GM12865 (cell line): ENCODE measurements at places on chromosomes 12 and 14.
A peak's percentile ranks its signal among the peaks of the same experiment; 100 is the strongest.

- peak; percentile 29 for DNase-seq
Measured at GRCh38 chr12:128871516-128871892, 18.2 kb downstream of the GLT1D1 start.

- no peak for DNase-seq
Measured at GRCh38 chr12:29694002-29694401, 89.7 kb downstream of the TMTC1 start.

- no peak for DNase-seq
Measured at GRCh38 chr12:113136128-113136989, 798 bp upstream of the RASAL1 start.

DNA sequence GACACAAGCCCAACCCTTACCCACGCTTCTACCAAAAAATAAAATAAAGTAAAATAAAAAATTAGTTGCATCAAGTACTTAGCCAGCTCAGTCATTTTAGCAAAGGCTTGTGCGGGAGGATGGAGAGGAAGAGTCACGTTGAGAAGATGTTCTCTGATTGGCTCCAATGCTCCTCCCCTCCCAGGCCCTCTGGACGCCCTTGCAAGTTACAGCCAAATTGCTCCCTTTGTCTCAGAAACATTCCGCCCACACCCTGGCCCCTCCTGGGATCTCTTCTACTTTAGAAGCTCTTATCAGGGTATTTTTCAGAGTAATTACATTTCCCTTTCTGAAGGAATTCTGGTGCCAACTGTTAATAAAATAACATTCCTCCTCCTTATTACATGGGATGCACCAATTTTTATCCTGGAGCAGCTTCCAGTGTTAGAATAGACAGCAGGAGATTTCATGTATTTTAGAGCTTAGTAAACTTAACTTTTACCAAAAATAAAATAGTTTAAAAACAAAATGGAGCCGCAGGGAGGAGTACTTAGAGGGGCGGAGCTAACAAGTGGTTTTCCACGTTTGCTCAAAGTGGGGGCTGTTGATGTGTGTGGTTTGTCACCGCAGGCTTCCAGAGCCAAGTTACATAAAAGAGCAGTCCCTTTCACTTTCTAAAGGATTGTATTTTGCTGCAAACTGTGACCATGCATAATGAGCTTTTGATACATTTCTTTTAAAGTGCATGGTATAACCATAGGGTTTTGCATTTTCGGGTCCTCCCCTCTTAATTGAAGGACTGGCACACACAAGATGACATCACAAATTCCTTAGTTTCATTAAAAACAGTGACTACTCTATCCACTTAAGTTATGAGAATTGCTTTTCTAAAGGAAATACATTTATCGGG lies 71.7 kb upstream of the RAP1B start:
- peak; percentile 56 for DNase-seq

DNA sequence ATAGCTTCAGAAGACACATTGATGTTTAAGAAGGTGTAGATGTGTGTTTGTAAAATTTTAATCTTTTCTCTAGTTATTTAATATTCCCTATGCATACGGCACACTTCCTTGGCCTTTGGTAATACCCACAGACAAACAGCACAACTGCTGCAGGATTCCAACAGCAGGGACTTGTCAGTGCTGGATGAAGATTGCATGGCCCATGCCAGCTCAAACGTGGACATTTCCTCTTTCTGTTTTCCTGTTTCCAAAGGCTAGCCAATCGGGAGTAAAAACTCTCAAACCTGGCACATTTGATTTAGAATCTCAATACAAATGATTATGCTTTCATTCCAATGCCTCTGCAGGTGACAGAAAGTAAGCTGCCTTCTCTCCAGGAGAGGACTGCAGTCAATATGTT lies 22.5 kb upstream of the PDE3A start:
- no peak for DNase-seq

DNA sequence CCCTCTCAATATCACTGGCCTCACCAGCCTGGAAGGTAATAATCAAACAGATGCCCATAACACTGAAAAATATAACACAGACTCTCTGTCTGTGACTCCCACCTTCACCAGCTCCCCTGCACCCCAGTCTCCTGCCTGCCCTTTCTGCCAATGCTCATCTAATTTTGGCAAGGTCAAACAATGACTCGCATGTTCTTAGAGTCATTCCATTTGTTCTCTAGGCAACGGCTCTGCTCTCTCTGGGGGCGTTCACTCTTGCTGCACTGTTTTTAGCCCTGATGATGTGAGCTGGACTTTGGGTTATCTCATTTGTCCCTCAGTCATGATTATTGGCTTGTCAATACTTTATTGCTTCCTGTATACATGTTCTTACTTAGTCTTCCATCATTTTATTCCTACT lies 691.8 kb downstream of the FLRT2 start:
- DNase-seq: no peak

- DNase-seq: no peak
Measured at GRCh38 chr12:8950221-8950527, 729 bp upstream of the M6PR start.

- no peak for DNase-seq
Measured at GRCh38 chr12:53034459-53034858, 15.4 kb upstream of the TNS2 start.

- DNase-seq: peak; percentile 79
Measured at GRCh38 chr12:122836027-122836921, 1.0 kb downstream of the HIP1R start.

DNA sequence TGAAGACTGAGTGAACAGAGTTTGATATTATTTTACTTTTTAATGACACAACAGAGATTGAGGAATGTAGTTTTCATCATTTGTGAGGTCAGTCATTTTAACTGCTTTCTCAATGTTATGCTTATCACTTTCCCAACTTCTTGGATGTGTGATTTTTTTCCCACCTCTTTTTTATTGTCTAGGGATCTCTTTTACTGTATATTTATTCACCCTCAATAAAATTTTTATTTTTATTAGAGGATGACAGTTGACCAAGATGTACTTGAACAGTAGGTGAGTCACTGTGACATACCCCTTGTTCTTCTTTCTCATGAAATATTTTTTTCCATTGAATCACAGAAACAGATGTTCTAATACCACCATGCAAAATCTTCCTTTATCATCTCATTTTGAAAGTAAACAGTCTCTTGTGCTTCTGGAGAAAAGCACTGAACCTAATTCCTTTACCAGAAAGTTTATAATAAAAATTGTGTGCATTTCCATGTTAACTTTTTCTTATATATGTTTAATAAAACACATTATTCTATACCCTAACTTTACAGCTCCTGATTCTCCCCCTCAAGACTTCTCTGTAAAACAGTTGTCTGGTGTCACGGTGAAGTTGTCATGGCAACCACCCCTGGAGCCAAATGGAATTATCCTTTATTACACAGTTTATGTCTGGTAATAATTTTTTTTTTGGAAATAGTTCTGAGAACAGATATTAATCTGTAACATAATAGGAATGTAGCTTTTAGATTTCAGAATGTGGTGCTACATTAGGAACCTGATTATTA lies 65.9 kb downstream of the PTPRQ start:
- no peak for DNase-seq

- no peak for DNase-seq
Measured at GRCh38 chr12:126198966-126199692, 1133.9 kb downstream of the AACS start.

GRCh38 chr12:106051853-106052531 lies 86.8 kb downstream of the NUAK1 start:
- no peak for DNase-seq

GRCh38 chr12:58566599-58566998 lies 353.7 kb downstream of the LRIG3 start:
- DNase-seq: no peak

DNA sequence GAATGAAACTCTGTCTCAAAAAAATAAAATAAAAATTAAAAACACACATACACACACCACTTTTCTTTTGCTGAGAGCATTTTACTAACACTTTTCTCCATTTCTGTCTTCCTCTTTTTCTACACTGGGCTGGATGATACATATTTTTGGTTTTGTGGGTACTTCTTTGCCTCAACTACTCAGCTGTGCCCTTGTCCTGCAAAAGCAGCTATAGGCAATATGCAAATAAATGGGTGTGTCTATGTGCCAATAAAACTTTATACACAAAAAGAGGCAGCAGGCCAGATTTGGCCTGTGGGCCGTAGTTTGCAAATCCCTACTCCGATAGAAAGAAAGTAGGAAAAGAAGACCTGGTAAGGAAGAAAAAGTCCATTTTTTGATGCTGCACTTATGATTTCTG lies 6.5 kb downstream of the CLMN start:
- DNase-seq: no peak

DNA sequence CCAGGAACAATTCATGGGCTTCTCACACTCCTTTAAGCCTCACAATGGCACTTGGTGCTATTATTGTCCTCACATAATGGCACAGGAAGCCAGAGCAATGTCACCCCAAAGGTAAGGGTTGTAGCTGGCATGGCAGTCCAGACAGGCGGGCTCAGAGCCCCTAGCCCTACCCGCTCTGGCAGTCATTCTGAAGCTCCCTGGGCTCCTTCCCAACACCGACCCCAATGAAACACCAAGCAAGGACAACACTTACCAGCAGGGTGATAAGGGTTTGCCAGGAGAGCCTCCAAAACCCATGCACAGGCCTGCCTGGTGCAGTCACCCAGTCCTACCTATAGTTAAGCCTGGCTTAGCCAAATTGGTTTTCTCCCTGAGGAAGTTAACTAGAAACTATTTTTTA lies 30.8 kb downstream of the MAX start:
- DNase-seq: no peak

GRCh38 chr14:62126879-62127478 lies 364.8 kb downstream of the SNAPC1 start:
- DNase-seq: peak; percentile 65

GRCh38 chr14:78836777-78837176 lies 666.6 kb downstream of the NRXN3 start:
- DNase-seq: peak; percentile 75

GRCh38 chr14:104794099-104794498 lies 1.4 kb downstream of the AKT1 start:
- peak; percentile 70 for DNase-seq

DNA sequence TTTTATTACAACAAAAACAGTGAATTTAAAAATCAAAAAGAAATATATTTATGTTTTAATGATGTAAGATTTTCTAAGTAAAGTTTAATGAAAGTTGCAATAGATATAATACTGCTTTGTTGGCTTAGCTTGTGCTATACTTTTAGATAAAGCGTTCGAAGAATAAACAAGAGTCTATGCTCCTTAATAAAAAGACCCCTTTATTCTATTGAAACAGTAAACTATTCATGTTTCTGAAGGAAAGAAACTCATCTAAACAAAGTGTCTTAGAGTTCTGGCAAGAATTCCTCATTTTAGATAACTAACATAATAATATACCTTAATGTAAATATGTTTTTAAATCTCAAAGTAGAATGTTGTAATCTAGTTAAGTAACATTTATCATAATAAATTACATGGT lies 179.0 kb downstream of the RASSF9 start:
- DNase-seq: no peak

DNA sequence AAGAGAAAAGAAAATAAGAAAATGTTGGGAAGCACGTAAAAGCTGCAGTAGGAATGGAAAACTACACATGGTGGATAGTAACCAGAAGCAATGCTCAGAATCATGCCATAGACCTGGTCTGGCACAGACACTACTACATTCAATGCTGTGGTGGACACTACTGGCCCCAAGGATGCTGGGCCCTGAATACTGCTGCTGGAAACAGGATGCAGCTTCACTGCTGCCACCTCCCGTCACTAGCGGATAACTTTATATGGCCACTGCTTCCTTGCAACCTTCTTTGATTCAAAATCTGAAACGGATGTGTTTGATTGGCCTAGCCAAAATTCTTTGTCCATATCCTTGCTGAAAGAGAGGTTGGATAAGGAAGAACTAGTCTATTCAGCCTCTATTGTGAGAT lies 30.7 kb downstream of the ADCY6 start:
- no peak for DNase-seq

GRCh38 chr14:52188381-52188780 lies 79.1 kb upstream of the PTGDR start:
- DNase-seq: no peak

DNA sequence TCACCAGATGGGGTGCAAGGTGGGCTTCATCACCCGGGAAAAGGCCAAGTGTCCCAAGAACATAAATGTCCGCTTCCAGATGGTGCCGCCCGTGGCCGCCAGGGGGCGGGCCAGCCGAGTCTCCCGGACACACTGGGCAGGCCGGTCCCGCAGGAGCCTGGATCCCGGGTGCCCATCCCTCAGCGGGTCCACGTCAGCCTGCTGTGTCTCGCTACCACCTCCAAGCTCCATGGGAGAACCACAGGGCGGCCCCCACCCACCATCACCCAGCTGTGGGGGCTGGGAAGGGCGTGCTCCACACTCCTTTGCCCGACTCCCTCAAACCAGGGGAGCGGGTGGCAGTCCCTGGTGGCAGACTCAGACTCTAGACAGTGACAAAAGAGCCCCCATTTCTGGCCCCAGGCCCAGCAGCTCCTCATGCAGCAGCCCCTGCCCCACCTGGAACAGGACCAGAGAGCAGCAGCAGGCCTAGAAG lies 22.0 kb upstream of the NUDT14 start:
- DNase-seq: peak; percentile 63

DNA sequence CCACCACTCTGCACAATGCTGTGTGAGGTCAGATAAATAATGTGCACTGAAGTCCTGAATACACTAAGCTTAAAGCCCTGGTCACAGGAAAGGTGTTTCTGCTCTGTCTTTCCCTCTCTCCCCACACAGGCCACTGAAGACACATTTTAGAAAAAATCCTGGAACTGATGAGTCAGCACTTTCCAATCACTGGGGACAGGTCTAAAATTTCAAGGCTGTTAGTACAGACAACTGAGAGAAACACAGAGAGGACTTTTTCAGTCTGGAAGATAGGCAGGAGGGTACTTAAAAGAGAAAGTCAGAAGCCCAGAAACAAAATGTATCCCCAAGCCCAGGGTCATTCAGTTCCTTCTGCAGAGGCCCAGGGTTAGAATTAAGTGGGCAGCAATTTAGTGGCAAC lies 333.9 kb upstream of the CCDC196 start:
- no peak for DNase-seq

- DNase-seq: peak; percentile 9
Measured at GRCh38 chr12:31868965-31869364, 90.2 kb upstream of the RESF1 start.
